ENCODE measurements at places on chromosomes 13 and 19. TPM values are rescaled to one million over a fixed set of nuclear protein-coding genes. Genes with fewer than 3 reads are reported as not detected.

The GPC5 gene
- total RNA-seq: 3.6 TPM

The MBD3L3 gene
- total RNA-seq: not detected

The SLC25A41 gene
- 0.53 TPM for total RNA-seq

The ZNF610 gene
- 6.6 TPM for total RNA-seq

The FOSB gene
- 3.7 TPM for total RNA-seq

The AMER2 gene
- total RNA-seq: 0.35 TPM

The ADGRE2 gene
- total RNA-seq: 1.3 TPM

The PALM gene
- 74.6 TPM for total RNA-seq

The CCDC169 gene
- 4.2 TPM for total RNA-seq

The PRTN3 gene
- 93.5 TPM for total RNA-seq

The NKG7 gene
- 7.2 TPM for total RNA-seq

The CIC gene
- total RNA-seq: 40.2 TPM

The DUXA gene
- not detected for total RNA-seq

The GPC6 gene
- 45.5 TPM for total RNA-seq

The B3GNT8 gene
- 8.0 TPM for total RNA-seq

The POP4 gene
- 72.2 TPM for total RNA-seq

The WASF3 gene
- total RNA-seq: 22.5 TPM

The CYSLTR2 gene
- 1.1 TPM for total RNA-seq

The TIMM13 gene
- 42.6 TPM for total RNA-seq

The ATXN8OS gene
- total RNA-seq: not detected

The GPALPP1 gene
- total RNA-seq: 37.3 TPM

The ALG5 gene
- 39.8 TPM for total RNA-seq

The SOX21 gene
- total RNA-seq: not detected

The S1PR4 gene
- 4.8 TPM for total RNA-seq

The FUT1 gene
- 5.0 TPM for total RNA-seq

The TNNT1 gene
- total RNA-seq: 26.9 TPM

The IGSF23 gene
- 0.76 TPM for total RNA-seq

The SIGLEC6 gene
- total RNA-seq: 0.18 TPM

The ZNF460 gene
- total RNA-seq: 106 TPM

The ZNF470 gene
- 4.9 TPM for total RNA-seq

Measured in metanephros (tissue), 2 donors.